Activated T-helper 2 cell treated with anti-CD3 and anti-CD28 coated beads, Interferon-gamma antibody, Interleukin-2, Interleukin-4, amounts not matched to agents 10 μg/mL and 5 μg/mL and 100 μg/mL, durations not matched to agents 14 hours and 24 hours and 36 hours (primary cell): ENCODE measurements at places on chromosomes 13 and 19.

DNA sequence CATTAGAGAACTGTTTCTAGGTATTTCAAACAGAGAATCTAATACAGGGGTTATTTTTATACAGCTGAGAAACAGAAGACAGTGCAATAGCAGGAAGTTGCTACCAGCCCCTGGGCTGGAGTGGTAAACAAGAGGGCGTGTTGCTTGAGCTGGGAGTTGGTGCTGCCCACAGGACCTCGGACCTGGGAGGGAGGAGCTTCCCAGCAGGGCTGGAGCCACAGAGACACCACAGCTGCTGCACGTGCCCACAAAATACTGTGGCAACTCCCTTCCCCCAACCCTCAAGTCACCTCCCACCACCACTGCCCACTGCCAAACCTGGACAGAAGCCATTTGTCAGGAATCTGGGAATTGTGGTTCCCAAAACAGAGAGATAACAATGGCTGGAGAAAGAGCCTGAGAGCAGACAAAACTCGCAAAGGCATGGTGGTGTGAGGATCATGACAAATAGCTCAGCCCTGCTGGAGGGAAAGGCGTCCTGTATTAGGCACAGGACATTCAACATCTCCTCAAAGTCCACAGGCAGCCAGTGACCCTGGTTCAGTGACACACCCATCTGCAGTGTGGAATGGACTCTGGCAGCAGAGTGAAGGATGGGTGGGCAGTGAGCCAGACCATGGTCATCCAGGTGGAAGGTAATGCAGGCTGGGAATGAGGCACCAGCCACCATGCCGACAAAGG, 57.2 kb downstream of the SPATA13 start:
- no peak for DNase-seq

DNA sequence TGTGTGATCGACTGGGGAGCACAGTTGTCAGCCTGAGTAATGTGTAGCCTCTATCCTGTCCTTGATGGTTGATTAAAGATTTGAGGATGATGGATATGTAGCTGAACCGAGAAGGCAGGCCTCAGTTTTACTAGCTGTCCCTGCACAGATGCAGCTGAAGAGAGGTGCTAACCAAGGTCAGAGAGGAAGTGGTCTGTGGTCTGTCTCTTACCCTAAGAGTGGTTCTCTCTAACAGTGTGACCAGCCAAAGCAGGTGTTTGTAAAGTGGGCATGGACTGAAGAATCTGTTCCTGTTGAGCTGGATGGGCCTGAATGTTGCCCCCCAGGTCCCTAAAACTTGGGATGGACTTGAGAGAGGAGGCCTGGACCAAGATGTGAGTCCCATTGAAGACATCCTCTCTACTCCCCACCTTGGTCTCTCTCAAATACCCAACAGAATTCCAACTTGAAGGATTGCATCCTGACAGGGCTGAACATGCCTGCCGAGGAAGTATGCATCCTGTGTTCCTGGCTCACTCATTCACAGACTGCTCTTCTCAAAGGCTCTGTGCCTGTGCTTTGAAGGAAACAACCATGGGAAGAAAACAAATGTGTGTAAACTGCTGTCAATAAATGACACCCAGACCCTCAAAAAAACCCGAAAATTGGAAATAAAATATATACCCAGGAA, 223.8 kb downstream of the MAB21L1 start:
- DNase-seq = no peak

- DNase-seq = no peak
Measured at GRCh38 chr19:51735759-51736449, 12.1 kb upstream of the HAS1 start.

GRCh38 chr13:26390203-26390602, 136.3 kb downstream of the CDK8 start:
- DNase-seq = no peak

DNA sequence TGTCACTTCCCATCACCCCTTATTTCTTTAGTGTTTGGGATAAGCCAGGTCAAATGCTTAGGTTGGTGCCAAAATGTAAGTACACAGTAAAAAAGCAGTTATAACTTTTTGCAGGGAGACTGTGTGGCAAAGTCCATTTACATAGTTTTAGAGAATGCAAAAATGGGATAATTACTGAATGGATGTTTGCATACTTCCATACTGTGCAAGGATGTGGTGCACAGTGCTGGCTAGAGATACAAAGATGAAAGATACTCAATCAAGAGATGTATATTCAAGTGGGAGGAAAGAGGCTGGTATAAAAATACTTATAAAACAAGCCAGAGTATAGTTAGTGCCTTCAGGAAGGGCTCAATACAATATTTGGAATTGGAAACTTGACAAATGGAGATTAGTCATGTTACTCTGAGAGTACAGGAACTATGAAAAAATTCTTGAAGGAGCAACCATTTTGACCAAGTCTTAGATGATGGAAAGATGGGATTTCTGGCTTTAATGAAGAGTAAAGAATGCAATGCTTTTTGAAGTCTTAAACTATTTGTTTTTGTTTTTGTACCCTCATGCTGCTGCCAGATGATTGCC, 8.0 kb downstream of the PDS5B start:
- no peak for DNase-seq

- DNase-seq = no peak
Measured at GRCh38 chr19:33794683-33795369, 1.8 kb upstream of the KCTD15 start.

GRCh38 chr13:72634859-72635258, 92.6 kb downstream of the MZT1 start:
- DNase-seq = no peak

DNA sequence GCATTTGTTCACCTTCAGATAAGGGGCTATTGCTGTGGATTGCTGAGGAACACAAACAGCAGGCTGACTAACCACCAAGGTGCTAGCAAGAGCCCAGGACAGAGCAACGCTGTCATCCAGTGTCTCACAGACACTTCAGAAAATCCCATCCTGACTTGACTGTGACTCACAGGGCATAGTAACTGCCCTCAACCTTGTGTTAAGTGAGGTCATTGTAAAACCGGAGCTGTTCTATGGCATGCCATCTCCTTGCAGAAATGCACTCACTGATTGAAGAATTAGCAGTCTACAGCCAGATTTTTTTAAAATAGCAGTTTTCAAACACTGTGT, 51.1 kb downstream of the TNFRSF19 start:
- no peak for DNase-seq

DNA sequence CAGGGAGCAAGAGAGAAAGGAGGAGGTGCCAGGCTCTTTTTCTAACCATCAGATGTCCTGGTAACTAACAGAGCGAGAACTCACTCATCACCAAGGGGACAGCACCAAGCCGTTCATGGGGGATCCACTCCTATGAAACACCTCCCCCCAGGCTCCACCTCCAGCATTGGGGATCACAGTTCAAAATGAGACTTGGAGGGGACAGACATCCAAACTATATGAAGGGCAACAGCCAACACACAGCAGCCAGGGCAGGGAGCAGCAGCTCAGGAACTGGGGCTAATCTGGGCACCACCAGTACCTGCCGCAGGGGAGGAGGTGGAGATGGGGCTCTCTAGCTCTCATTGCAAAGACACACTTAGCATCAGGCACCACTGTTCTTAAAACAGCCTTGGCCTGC, 34.3 kb upstream of the VSTM2B start:
- DNase-seq = no peak

DNA sequence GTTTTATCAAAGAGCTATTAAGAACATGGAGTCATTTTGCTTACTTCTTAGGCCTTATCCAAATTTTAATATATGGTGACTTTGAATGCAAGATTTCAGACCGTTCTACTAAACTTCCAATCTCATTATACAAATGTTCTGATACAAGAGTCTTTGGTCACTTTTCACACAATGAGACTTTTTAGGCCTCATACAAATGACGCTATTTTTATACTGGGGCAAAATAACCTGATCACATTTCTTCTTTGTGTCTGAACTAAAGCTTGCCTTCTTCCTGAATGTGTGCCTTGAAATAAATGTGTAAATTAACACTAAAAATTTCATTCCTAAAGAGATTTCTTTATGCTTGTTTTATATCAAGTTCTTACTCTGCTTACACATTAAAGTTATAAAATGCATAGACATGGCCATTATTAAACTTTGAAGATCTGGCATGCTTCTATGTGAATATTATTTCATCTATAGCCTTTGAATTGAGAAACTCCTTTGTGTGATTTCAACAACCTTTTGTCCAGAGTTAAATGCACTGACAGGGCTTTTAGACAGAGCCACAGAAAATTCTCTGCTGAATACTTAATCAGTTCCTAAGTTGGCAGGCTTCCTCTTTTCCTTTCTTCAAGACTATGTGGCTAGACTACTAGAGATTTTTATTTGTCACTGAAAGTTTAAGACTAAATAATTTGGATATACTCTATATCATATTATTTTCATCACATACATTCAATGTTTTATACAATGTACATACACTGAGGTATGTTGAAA, 86.1 kb downstream of the EDNRB start:
- no peak for DNase-seq

- no peak for DNase-seq
Measured at GRCh38 chr13:101698400-101698799, 245.9 kb downstream of the ITGBL1 start.

- DNase-seq = no peak
Measured at GRCh38 chr19:10637894-10638293, 12.5 kb downstream of the SLC44A2 start.

DNA sequence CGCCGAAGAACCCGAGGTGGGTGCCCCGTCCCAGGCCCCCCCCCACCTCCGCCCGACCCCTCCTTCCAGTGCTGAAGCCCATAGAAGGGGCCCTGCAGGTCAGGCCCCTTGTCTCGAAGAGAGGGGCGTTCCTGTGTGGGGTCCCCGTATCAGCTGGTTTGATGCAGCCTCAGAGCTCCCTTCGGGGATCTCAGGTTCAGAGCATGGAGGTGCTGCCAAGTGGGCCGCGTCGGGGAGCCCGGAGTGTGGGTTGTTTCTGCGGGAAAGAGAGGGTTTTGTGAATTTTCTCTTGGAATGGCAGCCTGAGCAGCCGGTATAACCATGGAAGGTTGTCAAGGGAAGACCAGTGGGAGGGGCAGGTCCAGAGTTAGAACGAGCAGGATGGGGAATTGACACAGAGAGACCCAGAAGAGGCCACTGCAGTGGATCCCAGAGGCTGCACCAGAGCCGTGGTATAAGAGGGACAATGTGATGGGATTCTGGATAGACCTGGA, 384 bp downstream of the TRAPPC2B start:
- no peak for DNase-seq

DNA sequence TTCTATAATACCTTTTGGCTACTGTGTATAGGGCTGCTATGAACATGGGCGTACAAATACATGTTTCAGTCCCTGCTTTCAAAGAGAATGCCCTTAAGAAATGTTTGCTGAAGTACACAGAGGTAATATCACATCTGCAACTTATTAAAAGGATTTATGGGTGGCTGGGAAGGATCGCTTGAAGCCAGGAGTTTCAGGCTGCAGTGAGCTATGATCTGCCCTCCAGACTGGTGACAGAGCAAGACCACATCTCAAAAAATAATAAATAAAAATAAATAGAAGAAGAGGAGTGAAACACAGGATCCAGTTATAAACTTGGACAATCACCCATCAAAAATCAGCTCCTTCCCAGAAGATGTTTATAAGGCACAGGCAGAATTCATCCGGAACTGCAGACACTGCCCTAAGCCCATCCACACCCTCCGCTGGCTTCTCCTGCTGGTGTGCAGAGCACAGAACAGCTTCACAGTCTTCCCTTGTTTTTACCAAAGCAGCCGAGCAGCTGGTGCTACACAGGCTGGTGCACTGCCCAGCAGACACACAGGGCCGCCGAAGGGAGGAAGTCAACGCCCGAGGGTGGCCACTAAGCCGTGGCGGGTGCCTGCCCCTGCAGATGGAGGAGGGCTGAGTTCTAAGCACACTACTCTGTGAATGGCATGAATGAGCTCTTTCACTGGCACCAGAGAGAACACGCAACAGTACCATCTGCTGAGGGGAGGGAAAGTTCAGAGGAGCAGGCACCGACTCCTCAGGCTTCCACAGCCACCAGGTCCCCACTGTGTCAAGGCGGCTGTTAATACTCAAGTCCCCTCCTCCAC, 44.0 kb downstream of the BRD4 start:
- no peak for DNase-seq

- DNase-seq = no peak
Measured at GRCh38 chr19:43784241-43784980, 3.6 kb upstream of the KCNN4 start.

GRCh38 chr19:51347209-51347928, 5.4 kb upstream of the VSIG10L start:
- no peak for DNase-seq

DNA sequence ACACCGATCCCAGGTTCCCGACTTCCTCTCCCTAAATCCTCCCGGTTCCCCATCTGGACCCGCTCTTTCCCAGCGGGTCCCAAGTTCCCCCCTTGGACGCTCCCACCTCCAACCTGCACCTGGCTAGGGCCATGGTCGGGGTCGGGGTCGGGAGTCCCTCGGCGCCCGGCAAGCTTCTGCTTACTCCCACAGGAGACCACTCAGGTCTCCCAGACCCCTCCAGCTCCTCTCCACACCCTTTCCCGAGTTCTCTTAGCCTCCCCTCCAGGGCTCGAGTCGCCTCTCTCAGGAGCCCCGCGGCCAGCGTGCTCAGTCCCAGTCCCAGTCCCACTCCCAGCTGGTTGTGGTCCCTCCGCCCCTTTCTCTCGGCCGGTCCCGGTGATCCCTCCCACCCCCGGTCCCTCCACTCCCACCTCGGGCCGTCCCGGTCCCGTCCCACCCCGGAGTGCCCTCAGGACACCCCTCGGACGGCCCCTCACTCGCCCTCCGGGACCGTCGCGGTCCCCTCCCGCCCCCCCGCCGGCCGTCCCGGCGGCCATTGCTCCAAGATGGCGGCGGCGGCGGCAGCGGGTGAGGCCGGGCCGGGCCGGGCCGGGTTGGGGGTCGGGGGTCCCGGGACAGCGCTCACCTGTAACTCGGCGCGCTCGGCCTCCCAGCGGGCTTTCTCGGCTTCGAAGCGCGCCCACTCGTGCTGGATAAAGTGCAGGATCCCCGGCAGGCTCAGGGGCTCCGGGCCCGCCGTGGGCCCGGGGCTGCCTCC, at the start of gene FKRP:
Gene FKRP, plus strand, starts transcription at position 537 of the 760 bp plus-strand sequence. CDS start 9,394 bp downstream, outside the sequence.
- DNase-seq = no peak

DNA sequence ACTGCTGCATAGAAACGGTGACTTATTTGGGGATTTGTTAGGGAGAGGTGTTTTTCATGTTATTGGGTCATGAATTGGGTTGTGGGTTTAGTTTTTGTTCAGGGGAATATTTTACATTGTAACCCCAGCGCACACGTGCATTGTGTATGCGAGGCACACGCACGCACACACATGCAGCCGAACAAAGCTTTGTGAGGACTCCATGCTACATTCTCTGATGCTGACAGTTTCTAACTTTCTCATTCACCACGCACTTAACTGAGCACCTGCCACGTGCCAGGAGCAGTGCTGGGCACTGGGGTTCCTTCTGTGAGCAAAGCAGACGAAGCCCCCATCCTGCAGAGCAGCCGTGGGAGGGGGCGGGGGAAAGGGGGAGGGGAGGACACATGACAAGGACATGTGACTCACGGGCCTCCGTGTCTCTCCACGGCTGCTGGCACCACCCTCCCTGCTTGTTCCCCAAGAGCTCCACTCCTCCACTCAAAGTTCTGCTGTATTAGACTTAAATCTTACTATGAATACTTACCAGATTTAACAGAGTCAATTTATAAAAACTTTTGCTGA, 55.6 kb downstream of the SLC7A9 start:
- no peak for DNase-seq

- DNase-seq = peak; percentile 81
Measured at GRCh38 chr19:45641274-45642105, 2.3 kb upstream of the EML2 start.
